ENCODE measurements at places on chromosomes 2 and 18. TPM values are rescaled to one million over a fixed set of nuclear protein-coding genes. Genes with fewer than 3 reads are reported as not detected.

Gene ADD2
- 8.5 TPM for total RNA-seq

Gene NDC80
- total RNA-seq: 9.8 TPM

DNA sequence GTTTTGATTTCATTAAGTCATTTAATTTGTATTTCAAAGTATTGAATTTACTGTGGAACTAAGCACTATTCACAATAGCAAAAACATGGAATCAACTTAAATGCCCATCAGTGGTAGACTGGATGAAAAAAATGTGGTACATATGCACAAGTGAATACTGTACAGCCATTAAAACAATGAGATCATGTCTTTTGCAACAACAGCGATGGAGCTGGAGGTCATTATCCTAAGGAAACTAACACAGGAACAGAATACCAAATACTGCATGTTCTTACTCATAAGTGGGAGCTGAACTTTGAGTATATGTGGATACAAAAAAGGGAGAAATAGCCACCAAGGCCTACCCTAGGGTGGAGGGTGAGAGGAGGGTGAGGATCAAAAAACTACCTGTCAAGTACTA lies 164.4 kb downstream of the BABAM2 start:
- DNase-seq: no peak

DNA sequence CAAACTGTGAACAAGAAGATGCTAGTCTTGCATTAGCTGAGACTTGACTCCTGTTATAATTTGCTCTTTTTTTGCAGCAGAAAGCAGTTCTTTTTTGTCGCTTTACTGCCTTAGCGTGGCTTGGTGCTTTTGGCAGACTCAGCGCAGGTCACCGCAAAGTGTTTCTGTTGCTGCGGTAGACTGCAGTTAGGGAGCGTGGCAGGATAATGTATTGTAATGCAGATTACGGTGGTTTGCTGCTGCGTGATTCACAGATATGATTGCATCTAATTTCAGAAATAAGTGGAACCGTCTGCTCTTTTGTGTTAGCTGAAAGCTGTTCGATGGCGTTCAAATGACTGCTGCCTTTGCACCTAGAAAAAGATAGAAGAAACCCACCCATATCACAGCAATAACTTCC lies 131.6 kb upstream of the SATB2 start:
- no peak for DNase-seq

GRCh38 chr2:168751104-168751740 lies 51.2 kb upstream of the NOSTRIN start:
- DNase-seq: peak; percentile 10

Data from skin of body (tissue), 3 donors.